ENCODE measurements at places on chromosomes 16 and 17.

DNA sequence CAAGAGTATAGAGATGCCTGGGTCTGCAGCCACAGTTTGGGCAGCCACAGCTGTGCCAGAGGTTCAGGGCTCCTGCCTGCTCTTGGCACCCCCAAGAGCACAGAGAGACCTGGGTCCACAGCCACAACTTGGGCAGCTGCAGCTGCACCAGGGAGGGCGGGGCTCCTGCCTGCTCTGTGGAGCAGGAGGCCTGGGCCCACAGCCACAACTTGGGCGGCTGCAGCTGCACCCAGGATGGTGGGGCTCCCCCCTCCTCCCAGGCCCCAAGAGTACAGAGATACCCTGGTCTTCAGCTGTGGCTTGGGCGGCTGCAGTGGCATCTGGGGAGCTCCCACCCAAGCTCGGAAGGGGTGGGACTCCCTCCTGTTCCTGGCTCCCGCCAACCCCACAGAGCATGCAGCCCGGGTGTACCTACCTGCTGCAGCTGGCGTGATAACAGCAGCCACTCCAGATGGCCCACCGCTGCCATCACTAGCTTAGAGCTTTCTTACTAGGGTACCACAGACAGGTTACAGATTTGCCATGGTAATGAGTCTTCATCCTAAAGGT, 72.7 kb downstream of the PHKB start:
- DNase-seq: no peak

DNA sequence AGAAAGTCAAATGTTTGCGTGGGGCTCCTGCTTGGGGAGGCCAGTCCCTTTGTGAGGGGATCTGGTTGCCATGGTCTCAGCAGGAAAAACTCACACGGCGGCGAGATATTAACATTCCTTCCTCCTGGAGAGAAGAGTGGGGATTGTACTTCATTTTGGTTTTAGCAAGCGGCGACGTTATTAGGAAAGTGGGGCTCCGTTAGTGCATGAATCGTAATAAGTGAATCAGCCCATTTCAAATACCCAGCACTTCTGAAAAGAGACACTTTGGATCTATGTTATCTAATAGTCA, 41.6 kb upstream of the METRNL start:
- DNase-seq: no peak

GRCh38 chr17:19544366-19544765, 10.7 kb downstream of the SLC47A1 start:
- DNase-seq: no peak

GRCh38 chr17:12958786-12959185, 59.0 kb downstream of the ELAC2 start:
- peak; percentile 21 for DNase-seq

GRCh38 chr17:49210158-49211029, at the start of the genes ABI3 and GNGT2:
ABI3 (plus strand) TSS chr17:49210707; CDS start chr17:49210725, 18 bp downstream.
GNGT2 (minus strand) TSS chr17:49210574; CDS start chr17:49207422, 3,152 bp downstream.
- DNase-seq: no peak

- no peak for DNase-seq
These were observed 122.9 kb downstream of the SDK2 start for GRCh38 chr17:73521376-73521775.

DNA sequence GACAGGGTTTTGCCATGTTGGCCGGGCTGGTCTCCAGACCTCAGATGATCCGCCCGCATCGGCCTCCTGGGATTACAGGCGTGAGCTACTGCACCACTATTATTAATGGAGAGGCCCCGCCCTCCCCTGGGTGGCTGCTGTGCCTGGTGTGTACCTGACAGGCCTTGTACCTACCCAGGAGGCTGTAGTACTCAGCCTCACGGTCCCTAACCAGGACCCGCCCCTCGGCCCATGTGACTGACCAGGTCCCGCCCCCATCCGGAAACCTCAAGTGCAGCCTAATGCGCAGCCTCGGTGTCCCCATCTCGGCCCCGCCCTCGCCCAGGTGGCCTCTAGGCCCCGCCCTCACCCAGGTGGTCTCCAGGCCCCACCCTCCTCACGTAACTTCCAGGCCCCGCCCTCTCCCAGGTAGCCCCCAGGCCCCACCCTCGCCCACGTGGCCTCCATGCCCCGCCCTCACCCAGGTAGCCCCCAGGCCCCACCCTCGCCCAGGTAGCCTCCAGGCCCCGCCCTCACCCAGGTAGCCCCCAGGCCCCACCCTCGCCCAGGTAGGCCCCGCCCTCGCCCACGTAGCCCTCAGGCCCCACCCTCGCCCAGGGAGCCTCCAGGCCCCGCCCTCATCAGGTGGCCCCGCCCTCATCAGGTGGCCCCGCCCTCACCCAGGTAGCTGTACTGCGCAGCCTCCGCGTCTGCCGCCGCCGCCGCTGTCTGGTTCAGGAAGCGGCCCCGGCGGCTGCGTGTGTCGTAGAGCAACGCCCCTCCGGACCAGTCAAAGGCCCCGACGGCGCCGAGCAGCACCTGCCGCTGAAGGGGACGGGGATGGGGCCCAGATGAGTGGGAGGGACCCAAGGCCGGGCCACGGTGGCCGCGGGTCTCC, 31.0 kb downstream of the HASPIN start:
- DNase-seq: peak; percentile 17

- peak; percentile 51 for DNase-seq
These were observed 834 bp downstream of the FLYWCH1 start for GRCh38 chr16:2912330-2913199.

GRCh38 chr16:68263559-68264127, 683 bp upstream of the SLC7A6 start:
- no peak for DNase-seq

- DNase-seq: no peak
These were observed 27.2 kb downstream of the ZNF594 start for GRCh38 chr17:5164436-5164835.

DNA sequence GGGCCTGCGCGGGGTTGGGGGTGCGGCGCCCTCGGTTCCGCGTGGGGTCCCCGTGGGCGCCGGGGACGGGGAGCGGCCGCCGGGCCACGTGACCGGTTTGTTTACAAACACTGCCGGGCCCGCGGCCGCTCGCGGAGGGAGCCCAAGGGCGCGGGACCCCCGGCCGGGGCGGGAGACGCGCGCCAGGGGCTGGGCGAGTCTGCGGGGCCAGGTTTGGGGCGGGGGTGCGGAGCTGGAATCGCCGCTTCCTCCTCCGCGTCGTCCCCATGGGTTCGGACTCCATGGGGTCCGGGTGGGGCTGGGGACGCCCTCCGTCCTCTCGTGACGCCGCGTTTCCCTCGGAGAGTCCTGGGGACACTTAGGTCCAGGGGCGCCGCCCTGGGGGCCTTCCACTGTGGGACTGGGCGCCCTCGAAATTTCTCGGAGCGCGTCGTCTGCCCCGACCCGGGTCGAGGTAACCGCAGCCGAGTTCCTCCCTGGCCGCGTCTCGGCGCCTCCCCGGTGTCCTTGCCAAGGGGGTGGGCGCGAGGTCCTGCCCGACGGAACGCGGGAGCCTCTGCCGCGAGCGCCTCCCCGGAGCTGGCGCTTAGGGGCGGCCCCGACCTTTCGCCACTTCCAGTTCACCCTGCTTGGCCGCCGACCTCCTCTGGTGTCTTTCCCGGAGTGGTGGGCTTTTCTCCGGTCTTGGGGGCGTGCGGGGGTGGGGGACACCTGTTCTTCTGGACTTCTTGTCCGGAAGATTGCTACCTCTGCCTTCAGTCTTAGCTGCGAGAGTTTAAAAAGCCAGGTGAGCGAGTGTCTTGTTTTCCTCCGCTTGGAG, 684 bp downstream of the YPEL2 start:
- DNase-seq: peak; percentile 76

All from GM03348 (cell line).